ENCODE measurements at places on chromosomes 16 and 17.

- DNase-seq: no peak
Observed at GRCh38 chr16:23182679-23183542, at the start of gene SCNN1G. SCNN1G (plus strand) TSS chr16:23182745; CDS start chr16:23186272, 3,527 bp downstream.

- DNase-seq: no peak
Observed at GRCh38 chr16:79972053-79972704, 371.6 kb upstream of the MAF start.

- no peak for DNase-seq
Observed at GRCh38 chr17:74812109-74813009, 36.2 kb upstream of the NAT9 start.

DNA sequence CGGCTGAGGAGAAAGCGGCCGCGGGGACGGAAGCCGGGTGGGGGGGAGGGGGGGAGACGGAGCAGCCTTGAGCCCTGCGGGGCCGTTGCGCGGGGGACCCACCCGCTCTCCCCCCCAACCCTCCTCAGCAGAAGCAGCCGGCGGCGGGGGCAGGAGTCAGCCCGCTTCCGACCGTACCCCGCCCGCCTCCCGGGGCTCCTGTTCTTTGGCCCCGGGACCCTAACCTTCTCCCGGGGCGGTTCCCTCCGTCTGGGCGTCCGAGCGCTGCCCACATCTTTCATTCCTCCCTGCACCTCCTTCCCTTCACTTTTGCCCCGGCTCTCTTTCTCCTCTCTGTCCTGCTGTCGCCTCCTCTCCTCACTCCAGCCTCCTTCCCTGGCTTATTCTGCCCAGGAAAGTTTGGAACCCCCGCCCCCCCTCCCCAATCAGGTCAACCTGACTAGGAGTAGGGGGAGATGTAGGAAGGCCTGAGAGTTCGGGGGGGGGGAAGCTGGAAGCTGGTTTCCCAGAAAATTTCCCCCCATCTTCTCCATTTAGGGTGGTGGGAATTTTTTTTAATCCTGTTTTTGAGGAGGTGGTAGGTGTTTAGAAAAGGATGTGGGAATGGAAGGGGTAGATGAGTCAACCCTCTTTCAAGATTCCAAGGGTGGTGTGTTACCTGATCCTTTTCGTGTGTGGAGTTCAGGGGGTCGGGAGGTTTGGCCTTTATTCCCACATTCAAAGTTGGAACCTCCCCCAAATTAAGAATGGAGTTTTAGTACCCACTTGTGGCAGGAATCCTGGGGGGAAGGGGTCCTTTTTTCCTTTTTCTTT, 427 bp upstream of the NLK start:
- DNase-seq: no peak

GRCh38 chr17:40348136-40348504, 16.4 kb downstream of the GJD3 start:
- DNase-seq: no peak

GRCh38 chr16:7921345-7921744, 588.7 kb downstream of the RBFOX1 start:
- DNase-seq: no peak

- DNase-seq: no peak
Observed at GRCh38 chr16:17370731-17371285, 100.0 kb downstream of the XYLT1 start.

DNA sequence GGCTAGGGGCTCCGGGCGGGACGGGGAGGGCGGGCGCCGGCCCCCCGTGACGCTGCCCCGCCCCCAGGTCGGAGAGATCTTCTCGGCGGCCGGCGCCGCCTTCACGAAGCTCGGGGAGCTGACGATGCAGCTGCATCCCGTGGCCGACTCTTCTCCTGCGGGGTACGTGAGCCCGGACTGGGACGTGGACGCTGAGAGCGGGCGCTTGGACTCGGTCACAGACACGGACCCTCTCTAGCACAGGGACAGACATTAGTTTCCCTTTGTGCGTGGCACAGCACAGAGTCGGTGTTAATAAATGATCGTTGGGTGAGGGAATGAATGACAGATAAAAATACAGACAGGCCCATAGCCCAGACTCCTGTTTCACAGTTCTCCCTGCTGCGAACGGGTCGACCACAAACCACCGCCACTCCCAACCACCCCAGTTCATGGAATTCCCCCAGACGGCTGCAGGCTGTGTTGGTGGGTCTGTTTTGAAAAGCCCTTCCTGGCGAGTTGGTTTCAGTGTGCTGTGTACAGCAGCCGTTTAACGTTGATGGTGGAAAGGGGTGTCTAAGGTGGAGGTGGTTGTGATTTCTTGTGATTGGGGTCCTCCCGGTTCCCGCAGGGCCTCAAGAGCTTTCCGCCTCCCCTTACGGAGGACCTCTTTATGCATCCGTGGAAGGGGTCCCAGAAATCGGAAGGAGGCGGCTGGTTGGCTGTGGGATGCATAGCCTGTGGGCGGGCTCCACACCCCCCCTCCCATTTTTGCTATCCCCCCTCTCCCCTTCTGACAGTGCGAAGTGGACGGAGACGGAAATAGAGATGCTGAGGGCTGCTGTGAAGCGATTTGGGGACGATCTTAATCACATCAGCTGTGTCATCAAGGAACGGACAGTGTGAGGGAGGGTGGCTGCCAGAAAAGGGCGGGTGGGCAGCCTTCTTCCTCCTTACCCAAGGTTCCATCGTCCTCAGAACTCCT, 2.9 kb downstream of the RNASEK start:
- DNase-seq: peak; percentile 78

DNA sequence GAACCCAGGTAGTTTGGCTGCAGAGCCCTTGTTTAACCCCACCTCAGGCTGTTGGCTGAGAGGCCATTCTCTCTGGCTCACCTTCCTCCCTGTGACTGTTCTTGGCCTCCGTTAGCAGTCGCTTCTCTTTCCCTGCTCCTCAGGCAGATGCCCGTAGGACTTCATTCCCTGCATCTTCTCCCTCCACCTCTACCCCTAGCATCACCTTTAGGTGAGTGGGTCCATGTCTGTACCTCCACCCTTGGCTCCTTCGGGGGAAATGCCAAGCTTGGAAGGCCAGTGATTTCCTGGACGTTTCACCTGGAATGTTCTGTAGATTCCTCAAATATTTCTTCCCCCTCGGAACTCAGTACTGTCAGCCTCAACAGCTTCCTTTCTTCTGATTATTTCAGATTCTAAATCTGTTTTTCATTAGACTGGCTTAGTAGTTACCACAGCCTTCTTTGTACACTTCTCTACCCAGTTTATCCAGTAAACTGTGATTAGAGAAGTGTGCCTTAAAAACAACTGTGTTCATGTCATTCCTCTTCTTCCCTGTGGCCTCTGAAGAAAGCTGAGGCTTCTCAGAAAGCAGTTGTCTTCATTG, 227.9 kb downstream of the MSI2 start:
- DNase-seq: no peak

DNA sequence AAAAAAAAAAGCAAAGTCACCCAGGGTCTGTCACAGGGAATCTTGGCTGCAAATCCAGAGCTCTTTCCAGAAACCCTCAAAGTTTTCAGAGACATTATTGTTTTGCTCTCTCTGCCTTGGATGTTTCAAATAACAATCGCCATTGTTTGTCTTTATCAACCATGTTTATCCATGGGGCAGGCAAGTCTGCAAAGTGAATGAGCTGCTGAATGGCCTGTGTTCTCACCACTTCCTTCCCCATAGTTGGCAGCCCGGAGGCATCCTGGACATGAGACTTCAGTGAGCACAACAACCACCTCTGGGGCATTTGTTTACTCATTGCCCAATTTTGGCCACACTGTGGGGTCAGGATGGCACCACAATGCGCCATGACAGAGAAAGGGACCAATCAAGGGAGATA, 53.1 kb upstream of the USP7 start:
- DNase-seq: no peak

DNA sequence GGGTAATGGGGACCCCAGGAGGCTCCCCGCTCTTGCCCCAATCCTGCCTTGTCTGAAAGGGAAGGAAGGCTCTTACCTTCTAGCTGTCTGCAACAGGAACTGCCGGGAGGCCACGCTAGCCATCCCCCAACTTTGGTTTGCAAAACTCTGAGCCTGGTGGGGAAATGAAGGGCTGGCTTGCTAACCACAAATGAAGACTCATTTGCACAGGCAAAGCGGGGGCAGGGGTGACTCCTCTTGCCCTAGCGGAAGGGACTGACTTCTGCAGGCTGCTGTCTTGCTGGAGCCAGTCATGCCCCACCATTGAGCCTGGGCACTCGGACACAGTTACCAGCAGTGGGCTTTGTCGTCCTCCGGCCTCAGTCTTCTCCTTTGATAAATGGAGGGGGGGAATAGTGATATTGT, 52.6 kb downstream of the PLCG2 start:
- DNase-seq: peak; percentile 30

GRCh38 chr17:47838636-47839035, 2.4 kb downstream of the SCRN2 start:
- DNase-seq: no peak

DNA sequence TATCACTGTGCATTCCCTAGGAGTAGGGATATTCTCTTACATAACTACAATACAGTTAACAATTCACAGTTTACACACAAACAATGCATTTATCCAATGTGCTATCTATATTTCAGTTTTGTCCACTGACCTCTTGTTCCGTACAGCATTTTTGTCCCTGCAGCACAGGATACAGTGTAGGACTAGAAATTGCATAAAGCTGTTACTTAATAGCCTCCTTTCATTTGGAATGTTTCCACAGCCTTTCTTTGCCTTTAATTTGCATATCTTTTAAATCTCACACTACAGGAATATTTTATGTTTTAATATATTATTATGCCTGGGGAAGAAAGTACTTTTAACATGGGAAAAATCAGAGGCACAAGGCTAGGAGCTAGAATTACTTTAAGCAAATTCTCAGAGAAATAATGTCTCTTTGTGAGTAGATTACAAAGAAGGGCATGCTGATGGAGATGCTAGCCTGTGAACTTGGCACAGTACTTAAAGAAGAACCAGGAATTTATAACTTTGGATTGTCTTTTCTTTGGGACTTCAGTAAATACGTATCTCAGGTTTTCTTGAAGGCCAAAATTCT, 144.3 kb downstream of the ITFG1 start:
- no peak for DNase-seq

DNA sequence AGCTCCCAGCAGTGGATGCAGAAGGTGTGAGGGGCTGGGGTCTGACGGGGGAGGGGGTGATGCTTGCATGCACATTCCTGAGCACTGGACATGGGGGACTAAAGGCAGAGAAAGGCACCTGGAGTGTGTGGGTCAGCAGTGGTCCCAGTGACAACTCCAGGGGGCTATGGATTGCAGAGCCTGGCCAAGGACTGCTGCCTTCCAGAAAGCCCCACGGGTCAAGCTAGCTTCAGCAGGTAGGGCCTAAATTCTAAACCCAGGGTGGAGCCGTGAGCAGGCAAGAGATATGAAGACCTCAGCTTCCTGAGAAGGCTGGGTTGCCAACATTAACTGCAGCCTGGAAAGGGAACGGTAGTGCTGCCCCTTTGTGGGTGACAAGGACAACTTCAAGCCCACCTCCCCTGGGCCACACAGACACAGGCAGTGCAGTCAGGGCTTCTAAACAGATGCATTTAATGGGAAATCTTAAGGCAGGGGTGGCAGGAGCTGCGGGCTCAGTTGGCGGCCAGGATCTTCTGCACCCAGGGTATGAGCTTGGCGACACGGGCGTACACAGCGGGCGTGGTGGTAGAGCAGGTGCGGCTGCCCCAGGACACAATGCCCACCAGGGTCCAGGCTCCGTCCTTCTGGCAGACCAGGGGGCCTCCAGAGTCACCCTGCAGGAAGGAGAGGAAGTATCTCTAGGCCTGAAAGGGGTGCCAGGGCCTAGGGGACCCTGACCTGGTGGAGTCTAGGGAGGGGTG, 3.1 kb downstream of the CTRB2 start:
- DNase-seq: no peak

DNA sequence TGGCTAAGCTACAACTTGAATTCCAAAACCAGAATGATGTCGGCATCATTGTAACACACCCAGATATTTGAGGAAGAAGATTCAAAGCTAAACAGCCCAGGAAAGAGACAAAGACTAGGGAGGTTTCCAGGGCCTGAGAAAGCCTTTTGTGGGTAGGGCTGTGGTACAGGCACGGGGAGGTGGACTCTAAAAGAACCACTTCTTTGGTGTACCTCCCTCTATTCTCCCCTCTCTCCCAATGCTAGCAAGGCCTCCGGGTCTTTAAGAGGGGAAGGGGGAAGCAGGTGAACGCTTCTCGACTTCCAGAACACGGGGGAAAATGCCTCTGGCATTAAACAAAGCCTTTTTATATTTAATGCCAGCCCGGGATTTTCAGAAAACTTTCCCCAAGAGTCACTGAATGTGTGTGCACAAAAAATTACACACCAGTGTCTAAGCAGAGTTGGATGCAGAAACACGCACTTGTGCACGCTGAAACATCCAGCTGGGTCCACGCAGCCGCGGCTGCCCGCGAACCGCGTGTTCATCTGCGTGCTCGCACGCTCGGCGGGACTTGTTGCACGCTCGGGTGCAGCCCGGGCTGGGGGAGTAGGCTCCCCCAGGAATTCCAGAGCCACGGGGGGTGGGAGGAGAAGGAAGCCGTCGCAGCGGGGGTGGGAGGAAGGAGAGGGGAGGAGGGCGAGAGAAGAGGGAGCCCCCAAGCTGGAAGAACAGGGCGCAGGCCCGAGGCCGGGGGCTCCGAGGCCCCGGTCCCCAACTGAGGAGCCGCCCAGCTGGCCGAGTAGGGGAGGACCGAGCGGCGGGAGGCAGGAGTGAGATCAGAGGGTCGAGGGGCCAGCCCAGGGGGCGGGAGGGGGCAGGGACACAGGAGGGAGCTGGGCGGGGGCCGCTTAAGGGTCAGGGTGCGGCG, 20.1 kb upstream of the ZNF423 start:
- DNase-seq: no peak

GRCh38 chr17:48131216-48131824, 23.8 kb downstream of the SNX11 start:
- peak; percentile 38 for DNase-seq

- peak; percentile 42 for DNase-seq
Observed at GRCh38 chr17:36089888-36090836, at the start of gene CCL3. CCL3 (minus strand) TSS chr17:36090143; CDS start chr17:36090058, 85 bp downstream.

DNA sequence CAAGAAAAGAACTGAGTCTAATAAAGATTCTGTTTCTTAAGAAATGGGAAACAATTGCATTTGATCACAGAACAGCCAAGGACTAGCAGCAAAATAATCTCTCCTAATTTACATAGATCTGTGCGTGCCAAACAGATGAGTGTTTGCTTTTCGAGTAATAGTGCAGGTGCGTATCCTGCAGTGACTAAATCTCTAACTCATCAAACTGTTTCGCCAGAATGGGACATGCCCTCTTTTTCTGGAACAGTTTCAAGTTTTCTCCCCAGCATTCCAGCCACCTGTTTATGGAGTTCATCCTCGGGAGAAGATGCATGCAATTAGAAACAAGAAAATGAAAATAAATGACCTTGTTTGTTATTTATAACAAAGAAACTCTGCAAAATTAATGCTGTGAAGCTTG, 5.7 kb upstream of the TOX3 start:
- DNase-seq: no peak

DNA sequence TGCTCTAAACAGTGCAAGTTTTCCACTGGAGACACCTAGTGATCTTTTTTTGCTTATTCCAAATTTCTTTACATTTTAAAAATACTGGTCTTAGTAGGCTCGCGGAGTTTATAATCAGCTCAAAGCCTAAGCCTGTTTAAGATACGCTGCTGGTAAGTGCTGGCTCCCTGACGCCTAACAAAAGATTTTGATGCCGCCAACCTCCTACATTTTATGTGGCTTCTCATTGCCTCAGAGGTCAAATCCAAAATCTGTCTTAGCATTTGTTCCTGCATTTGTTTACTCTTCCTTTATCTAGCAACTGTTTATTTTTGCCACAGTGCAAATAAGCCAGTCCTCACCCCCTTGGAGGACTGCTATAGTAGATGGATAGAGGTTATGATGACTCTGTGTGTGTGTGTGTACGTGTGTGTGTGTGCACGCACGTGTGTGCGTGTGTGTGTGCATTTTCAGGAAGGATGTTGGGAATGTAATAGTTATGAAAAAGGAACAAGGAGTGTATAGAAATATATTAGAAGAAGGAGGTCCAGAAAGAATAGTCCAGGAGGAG, 24.8 kb downstream of the HS3ST3B1 start:
- no peak for DNase-seq

GRCh38 chr17:20988001-20988636, 54.7 kb downstream of the USP22 start:
- DNase-seq: no peak
